GM06990 (cell line): ENCODE measurements at places on chromosomes 7 and 10.

DNA sequence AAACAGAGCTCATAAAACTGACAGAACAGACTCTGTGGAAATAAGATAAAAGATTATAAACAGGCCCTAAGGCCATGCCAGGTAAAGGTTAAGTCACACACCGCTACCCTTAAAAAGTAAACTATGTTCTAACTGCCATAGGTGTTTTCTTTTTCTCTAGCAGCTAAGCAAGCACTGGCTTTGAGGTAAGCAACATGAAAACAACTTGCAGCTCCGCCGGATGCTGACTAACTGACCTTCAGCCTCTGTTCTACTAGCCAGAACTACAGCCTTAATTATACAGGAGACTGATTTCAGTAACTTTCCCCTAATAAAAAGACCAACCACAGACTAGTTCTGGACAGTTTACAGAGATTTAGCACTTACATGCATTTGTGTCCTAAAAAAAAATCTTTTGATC, 708.3 kb downstream of the CCSER2 start:
- no peak for DNase-seq

DNA sequence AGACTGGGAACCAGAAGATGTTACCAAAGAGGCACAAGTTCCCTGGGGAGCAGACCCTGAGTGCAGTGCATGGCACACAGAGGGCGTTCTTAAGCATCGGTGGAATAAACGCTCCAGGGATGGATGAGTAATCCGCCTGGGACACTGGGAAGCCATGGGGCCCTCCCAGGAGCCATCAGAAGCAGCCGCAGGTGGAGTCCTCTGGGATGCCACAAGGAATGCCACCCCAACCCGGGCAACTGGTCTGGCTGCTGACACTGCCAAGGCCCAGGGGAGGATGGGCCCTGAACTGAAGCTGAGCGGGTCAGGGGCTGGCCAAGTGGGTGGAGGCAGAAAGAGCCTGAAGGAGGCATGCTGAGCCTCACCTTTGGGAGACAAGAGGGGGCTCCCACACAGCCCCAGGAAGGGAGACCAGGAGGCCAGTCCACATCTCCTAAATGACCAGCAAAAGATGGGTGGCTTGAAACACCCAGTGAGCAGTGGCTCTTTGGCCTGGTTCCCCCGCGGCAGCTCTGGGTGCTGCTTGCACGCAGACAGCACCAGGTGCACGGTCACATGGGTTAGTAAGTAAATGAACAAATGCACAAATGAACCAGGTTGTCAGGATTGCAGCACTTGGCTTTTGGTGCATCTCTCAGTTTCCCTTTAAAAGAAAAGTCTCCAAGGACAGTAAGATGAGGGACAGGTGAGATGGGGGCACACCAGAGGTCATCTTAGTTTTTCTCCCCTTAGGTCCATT, 141.3 kb upstream of the ZMIZ1 start:
- DNase-seq: no peak

DNA sequence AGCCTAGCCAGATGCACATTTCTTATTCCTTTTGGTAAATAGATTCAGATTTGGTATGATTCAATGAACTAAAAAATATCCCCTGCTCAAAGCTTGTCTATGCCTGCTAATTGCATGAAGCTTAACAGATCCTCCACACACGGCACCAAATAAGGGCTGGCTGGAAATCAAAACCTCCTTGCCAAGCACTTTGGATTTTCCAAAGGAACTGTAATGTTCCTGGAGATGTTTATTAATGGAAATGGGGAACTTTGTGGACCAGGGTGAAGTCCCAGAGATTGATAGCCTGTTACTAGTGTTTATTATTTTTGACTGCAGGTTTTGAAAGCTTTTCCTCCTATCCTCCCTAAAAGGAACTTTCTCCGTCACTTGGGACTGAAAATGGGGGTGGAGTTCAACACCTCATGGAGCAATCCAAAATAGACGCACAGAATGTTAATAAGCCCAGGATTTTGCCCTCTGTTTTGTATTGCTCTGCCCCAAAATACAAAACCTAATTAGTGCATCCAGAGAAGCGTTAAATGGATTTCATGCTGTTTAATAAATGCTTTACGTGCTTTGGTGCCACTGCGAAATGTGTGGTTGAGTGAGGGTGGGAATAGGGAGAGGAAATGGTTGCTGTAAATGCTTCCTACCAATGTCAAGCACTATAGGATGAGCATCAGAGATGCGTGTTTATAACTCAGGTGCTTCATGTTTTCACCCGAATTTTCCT, 1027.7 kb downstream of the LRMDA start:
- no peak for DNase-seq

DNA sequence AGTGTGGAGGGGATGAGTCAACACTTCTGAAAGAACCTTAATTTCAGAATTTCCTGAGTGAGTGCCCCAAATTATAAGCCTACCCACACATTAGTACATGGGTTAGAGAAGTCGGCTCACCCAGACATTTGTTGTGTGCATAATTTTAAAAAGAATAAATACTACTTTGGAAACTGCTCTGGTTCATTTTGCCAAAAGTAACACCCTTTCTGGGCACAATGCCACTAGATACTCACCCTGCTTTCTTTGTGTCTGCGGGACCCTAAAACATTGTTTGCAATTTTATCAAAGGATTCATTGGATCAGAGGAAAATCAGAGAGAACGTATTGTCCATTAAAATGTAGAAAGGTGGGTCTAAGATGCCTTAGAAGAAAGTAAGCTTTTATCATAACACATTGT, 245.5 kb upstream of the NRP1 start:
- DNase-seq: no peak
